Stimulated activated CD4-positive, alpha-beta T cell treated with anti-CD3 and anti-CD28 coated beads, TNF-alpha, amount 100 ng/mL, for 24 hours (primary cell): ENCODE measurements at places on chromosomes 4 and X.

DNA sequence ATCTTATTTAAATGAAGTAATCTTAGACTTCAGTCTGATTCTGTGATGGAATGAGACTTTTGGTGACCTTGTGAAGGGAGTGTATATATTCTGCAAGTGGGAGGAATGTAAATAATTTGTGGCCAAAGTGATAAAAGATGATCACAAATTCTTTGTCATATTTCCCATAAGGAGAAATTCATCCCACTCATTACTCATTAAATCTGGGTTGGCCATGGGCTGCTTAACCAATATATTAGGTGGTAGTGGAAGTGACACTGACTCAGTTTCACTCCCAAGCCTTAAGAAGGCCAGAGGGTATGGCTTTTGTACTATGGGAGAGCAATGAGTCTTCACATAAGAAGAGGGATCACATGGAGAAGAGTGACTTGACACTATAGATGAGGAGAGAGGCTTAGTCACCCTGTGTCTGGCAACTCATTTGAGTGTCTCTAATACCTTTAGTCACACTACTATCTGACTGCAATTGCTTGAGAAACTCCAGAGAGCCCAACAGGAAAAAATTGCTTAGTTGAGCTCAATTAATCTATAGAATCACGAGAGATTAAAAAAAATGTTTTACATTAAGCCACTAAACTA lies 408.2 kb upstream of the PITX2 start:
- no peak for DNase-seq

GRCh38 chr4:80434238-80434637 lies 98.7 kb downstream of the CFAP299 start:
- DNase-seq, result no peak

DNA sequence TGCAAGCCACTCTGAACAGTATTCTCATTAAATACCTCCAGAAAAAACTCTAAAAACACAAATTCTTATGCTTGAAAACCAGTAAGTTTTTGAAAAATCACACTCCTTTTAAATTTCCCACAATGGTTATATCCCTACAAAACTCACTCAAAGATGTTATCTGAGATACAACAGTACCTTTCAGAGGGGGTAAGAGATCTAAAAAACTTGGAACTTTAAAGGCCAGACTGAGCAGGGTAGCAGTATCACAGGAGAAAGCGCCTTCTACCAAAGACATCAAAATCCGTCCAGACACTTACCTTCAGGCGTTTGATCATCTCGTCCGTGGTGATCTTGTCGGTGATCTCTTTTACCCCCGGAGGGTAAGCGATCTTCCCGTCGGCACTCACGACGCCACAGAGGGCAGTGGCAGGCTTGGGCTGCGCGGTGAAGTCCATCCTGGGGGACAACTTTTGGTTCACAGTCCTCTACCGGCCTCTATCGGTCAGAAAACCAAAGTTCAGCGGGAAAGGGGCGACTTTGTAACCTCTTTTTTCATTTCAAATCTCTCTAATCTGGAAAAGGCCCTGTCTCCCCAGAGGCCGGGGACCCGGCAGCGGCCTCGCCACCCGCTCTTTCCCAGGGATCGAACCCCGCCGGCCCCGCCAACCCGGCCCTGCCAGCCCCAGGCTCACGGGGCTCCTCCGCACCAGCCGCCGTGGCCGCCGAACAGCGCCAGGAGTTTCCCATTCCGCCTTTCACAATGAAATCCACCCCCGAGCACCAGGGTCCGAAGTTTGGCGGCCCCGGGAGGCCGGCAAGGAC lies 1.4 kb downstream of the PDS5A start:
- peak; percentile 51 for DNase-seq

DNA sequence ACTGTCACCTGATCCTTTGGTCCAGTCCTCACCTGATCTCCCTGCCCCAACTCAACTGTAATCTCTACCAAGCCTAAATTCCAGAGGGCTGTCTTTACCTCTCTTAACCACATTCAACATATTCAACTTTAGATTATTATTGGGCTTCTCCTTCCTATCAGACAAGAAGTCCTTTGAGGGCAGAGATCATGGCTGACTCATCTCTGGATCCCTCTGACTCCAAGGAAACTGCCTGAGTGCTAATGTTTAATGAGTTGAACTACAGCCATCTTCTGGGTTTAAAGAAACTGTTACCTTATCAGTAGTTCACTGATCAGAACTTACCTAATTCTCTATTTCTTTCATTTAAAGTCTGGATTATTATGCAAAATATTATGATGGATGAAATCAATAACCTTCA lies 135.7 kb downstream of the GPC3 start:
- DNase-seq, result no peak

DNA sequence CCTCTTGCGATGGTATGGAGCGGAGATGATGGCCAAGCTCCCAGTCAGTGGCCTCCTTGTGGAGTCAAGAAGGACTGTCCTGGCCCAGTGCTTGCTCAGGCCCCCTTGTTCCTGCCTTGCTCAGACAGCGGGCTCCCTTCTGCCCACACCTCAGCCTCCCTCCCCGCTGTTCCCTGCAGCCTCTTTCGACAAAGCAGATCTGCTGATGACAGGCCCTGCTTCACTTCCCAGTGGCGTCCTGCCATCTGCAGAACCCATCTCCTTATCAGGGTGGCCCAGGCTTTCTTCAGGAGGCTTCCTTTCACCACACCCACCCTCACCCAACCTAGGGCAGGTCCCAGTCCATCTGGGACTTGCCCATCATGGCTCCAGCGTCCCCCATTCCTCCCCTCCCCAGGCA lies 80.0 kb downstream of the CLDN34 start:
- no peak for DNase-seq

- DNase-seq, result no peak
Observed at GRCh38 chr4:138223231-138223910, 18.8 kb downstream of the SLC7A11 start.

DNA sequence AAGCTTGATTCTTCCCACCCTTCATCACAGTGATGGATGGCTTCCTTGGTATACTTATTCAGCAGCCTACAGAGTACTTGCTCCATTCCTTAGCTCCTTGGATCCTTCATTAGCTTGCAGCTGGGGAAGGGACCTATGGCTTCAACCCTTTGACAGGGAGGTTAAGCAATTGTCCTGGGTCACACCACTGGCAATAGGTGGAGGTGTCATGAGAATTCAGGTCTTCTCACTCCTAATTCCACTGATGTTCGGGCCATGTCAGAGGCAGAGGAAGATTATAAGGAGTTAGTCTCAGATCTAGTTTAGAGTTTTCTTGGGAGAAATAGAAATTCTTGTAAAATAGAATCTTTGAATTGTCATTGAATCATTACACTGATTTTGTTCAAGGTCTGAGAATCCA lies 24.5 kb downstream of the EREG start:
- no peak for DNase-seq

- no peak for DNase-seq
Observed at GRCh38 chr4:87370068-87370467, 20.9 kb downstream of the HSD17B11 start.

DNA sequence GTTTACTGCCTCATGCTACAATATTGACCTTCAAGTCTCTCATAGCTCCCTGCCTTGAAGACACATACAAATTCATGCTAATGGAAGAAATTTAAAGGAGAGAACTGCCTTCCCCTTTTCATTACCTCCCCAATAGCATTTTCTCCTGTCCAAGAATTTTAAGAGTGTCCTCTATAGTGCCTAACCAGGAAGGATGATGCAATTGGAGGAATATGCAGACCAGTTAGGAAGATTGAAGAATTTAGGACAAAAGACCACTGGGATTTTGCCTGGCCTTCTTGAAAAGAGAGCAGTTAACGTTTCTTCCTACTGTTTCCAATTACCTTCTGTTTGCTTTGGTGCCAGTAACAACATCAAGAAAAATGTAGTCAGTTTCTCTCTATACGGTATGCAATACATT lies 443.9 kb downstream of the INPP4B start:
- DNase-seq, result no peak

DNA sequence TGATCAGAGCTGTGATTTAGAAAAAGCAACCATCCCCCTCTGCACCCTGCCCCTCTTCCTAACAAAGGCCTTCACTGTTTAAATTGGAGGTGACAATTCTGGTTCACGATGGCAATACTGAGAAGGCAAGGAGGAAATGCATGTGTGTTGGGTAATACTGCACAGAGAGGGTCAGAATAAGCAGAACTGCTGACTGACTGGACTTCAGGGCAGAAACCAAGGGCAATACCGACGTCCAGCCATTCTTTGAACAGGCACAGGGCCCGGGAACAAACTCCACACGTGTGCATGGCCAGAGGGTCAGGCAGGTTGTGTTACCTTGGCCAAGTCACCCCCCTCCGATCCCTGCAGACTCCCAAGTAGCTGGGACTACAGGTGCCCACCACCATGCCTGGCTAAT lies 6.0 kb downstream of the ACSL1 start:
- DNase-seq, result no peak

DNA sequence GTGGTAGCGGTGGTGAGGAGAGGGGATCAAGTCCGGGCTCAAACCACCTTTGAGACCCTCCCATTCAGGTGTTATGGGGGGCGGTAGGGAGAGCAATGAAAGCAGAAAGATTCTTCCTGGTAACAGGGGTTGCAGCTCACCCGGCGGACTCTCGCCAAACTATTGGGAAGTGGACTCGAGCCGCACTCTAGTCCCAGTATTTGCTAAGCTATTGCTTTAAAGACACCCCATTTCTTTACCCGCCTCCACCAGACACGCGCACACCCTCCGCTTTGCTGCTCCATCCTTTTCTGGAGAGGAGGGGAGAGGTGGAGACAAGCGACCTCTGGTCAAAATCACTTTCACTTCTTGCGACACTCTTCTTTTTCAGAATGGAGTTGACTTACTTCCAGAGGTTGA lies 625 bp upstream of the GABRA4 start:
- DNase-seq, result no peak

DNA sequence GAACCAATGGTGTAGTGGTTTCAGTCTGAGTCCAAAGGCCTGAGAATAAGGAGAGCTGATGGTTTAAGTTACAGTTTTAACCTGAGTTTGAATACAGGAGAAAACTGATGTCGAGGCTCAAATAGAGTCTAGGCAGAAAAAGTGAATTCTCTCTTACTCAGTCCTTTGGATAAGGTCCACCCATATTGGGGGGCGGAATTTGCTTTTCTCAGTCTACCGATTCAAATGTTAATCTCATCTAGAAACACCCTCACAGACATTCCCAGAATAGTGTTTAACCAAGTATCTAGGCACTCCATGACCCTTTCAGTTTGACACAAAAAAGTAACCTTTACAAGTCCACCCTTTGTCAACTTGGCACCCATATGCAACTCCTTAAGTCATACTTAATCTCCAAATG lies 216.0 kb downstream of the GRID2 start:
- DNase-seq, result no peak

- no peak for DNase-seq
Observed at GRCh38 chr4:11608992-11609391, 180.3 kb upstream of the HS3ST1 start.

GRCh38 chr4:153566631-153567150 lies 100.5 kb downstream of the TMEM131L start:
- no peak for DNase-seq

DNA sequence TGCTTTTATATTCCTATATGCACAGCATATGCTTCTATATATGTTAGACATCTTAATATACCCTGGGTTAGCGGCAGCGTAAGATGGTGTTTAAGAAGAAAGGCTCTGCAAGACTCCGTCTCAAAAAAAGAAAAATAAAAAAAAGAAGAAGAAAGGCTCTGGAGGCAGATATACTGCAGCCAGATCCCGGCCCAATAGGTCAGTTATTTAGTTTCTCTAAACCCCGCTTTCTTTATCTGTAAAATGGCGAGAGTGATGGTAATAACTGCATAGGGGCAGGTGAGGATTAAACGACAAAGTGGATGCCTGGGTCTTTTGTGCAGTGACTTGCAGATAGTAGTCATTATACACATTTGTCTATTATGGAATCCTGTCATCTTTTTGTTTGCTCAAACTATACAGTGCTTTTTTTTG lies 115.2 kb downstream of the NAA11 start:
- DNase-seq, result no peak

- no peak for DNase-seq
Observed at GRCh38 chrX:46444011-46444410, 101.2 kb downstream of the ZNF674 start.

DNA sequence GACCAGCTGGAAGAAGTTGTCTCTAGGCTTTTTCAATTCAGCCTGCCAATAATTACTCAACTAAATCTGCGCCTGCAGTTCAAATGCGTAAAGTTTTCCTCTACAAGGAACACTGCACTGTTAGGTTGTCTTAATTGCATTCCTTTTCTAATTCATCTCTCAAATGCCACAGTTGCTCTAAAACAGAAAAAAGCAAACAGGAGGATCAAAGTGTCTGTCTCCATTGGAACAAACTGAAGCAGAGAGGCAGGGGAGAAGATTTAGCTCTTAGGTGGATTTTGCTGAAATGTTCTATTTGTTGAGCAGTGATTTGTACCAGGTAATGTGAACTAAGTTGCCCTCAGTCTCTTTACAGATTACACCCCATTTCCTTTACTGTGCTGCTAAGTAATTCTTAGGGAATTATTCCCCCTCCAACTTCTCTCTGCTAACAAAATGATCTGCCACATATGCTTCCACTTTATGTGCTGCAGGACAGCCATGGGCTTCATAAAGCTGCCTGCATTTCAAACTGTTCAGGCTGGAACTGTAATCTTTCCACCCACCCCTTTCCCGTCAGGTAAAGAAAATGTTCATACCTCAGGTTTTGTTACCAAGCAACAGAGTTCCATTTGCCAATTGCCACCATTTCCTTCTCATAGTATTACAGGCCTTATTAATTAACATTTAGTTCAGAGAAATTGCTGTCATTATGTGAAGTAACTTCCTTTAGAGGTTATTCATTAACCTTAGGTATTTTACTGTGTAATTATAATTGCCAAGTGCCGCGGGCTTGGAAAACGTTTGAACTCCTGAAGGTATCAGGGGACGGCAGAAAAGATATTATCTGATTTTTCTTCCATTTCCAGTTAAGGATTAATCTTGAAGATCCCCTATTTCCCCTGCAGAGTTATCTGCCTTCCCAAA lies 149.3 kb downstream of the SPRY1 start:
- DNase-seq, result no peak

DNA sequence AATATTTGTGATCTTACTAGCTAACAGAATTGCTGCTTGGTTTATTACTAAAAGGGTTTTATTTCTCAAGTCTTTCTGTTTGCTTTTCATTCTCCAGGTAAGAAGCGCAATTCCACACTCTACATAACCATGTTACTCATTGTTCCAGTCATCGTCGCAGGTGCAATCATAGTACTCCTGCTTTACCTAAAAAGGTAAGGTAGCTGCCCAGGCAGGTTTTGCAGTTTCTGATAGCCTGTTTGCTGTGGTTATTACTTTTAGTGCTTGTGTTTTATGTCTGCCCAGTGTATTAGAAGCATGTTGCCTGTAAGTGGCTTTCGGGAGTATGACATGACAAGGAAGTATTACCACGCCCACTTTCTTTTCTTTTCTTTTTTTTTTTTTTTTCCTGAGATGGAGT lies 46.4 kb downstream of the IL13RA1 start:
- no peak for DNase-seq

GRCh38 chr4:14303856-14304255 lies 676.3 kb upstream of the BOD1L1 start:
- no peak for DNase-seq

GRCh38 chrX:153953342-153953830 lies 8.9 kb upstream of the RENBP start:
- DNase-seq, result peak; percentile 73

- no peak for DNase-seq
Observed at GRCh38 chr4:33696586-33696985, 2547.7 kb downstream of the ARAP2 start.
